ENCODE measurements at places on chromosomes 7 and 10.

DNA sequence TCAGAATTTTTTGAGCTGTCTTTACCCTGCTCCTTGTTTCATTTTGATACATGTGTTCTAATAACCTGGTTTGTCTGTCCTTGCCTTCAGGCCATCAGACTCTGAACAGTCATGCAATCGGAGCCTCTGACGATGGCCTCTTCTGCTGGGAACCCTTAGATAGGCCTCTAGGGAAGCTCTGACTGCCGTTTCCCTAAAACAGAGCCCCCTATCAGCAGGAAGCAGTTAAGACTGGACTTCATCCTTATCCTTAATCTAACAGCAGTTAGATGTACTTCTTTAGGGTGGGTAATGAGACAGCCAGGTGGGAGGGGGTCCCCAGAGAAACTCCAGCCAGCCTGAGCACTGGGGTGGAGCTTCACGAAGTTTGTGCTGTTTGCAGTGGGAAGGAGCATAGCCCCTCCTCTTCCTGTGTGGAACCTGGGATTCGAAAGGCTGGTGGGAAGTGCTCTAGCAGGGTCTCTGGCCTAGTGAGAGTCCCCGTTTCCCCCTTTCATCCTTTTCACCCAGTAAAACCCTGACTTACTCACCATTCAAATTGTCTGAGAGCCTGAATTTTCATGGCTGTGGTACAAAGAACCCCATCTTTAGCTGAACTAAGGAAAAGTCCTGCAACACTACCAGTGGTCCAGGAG, 28.4 kb upstream of the SORCS3 start:
- DNase-seq, result no peak

- peak; percentile 57 for DNase-seq
These were observed 1.7 kb downstream of the ZEB1 start for GRCh38 chr10:31320550-31321211.

GRCh38 chr7:143085109-143085508, 33.0 kb downstream of the OR6V1 start:
- no peak for DNase-seq

DNA sequence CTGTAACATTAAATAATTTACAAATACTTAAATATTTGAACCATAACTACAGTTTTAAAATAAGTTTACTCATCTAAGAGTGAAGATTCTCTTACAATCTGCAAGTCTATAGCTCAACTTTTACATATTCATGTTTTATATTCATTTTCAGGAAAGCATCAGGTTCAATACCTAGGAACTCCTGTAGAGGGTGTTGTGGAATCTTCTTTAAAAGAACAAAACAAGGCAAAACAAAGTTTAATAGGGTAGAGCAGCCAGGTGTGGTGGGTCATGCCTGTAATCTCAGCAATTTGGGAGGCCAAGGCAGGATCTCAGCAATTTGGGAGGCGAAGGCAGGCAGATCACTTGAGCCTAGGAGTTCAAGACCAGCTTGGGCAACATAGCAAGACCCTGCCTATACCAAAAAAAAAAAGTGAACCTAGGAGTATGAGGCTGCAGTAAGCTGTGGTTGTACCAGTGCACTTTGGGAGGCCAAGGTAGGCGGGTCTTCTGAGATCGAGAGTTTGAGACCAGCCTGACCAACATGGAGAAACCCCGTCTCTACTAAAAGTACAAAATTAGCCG, 45.1 kb downstream of the ST8SIA6 start:
- DNase-seq, result no peak

GRCh38 chr10:77267703-77268675, 369.6 kb downstream of the KCNMA1 start:
- peak; percentile 78 for DNase-seq

DNA sequence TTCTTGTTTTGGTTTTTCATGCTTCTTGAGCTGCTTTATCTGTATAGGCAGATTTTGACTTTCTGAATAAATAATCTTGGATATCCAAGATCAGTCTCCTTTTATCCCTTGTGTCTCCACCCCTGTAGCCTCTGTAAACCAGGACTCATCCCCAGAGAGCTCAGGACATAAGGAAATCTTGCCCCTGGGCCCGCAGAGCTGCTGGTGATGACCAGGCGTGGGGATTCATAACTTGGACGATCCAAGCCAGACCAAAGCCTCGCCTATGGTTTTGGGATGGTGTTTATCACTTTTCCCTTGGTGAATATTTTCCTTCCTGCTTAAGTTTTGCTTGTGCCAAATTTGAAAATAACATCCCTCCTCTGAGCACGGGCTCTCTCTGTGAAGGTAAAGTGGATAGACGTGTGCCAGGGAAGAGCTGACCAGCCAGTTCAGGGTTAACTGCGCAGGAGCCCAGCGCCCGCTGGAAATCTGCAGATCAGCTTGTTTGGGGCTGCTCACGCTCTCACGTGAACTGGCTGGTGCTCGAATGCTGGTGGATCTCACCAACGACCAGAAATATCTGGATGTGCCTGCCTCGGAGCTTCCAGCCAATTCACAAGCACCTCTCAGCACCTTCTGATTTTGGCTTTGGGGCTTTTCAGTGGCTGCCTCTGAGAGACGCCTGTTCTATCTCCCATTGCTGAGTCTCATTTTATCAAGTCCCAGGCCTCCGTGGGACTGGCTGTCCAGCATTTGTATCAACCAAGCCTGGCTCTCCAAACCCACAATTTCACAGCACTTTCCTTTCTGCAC, 132.1 kb upstream of the BTBD16 start:
- no peak for DNase-seq

- DNase-seq, result peak; percentile 66
These were observed 83.8 kb upstream of the GPR26 start for GRCh38 chr10:123582084-123582989.

DNA sequence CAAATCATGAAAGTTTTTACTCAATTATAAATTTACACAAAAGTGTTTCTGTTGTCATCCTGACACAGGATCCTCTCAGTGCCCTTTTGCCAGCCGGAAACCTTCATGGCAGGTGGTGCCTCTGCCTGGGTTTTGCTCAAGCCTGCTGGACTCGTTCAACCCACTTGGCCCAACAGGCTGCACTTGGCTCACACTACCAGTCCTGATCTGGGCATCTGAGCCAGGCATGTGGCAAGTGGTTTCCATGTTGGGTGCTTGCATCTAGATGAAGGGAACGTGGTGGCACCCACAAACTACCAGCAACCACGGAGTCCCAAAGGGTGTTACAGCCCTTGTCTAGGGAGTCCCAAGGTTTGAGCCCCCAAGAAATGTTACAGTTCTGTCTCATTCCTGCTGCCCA, 162.3 kb upstream of the CSTF2T start:
- no peak for DNase-seq

DNA sequence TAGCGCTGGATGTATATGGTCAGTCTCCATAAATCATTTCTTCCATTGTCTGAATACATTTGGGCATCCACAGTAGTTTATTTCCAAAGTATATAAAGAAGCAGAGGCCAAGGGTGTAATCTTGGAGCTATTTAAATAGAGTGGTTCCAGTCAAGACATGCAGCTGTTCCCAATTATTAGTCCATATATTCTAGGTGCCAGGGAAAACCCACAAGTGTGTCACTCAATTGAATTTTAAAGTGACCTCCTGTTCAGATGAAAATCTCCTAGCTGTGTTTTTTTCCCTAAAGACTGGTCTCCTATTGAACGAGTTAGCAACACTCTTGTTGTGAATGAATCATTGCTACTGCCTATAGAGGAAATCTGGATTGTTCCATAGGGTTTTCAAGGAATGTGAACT, 260.2 kb upstream of the BMPER start:
- peak; percentile 78 for DNase-seq

DNA sequence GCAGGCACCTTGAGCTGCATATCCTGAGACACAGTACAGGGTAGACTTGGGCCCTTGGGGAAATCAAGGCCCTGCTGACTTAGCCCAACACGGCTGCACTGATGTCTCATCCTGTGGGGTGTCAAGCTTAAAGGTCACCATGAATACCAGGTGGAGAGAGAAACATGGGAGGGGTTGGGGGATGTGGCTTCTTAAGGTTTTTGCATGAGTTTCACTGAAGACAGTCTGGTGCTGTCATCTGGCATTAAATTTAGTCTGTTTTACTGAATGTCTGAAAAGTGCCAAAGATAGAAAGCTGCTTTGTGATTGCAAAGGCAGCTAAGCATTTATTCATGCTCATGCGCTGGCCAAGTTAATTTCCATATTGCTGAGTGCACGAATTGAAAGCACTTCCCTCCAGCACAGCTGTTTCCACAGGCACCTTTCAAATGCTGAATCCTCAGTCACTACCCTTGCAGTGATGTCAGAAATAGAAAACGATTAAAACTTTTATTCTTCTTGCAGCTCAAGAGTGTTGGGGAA, 102.1 kb downstream of the OSBPL3 start:
- DNase-seq, result peak; percentile 42

DNA sequence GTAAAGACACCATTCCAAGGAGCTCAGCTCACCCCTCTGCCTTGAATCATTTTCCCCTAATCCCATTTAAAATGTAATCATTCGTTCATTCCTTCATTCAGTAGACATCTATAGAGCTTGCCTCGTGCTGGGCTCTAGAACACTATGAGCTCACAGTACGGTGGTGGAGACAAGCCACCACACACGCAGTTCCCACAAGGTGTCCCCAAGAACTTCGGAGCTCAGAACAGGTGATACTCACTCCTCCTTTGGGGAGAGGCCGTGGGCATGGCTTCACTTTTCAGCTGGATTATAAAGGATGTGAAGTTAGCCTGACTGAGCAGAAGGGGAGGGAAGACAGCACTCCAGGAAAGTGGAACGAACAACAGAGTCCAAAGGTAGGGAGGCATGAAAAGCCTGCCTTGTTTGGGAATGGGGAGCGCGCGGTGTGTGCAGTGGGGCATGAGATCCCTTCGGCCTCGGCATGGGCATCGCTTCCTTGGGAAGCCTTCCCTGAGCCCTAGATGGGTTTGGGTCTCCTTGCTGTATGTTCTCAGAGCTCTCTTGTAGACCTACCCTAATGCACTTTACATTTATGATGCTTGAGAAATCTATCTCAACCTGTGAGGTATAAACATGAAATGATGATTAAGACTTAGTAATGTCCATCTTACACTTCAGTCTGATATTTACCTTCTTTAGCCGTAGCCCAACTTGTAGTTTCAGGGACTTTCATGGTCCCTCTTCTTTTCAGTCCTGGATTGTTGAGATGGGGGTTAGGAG, 809 bp upstream of the OGA start:
- DNase-seq, result no peak

- no peak for DNase-seq
These were observed 14.2 kb downstream of the ADRB1 start for GRCh38 chr10:114057855-114058254.

- no peak for DNase-seq
These were observed 294.3 kb downstream of the RPS24 start for GRCh38 chr10:78327778-78328591.

Measured in fibroblast of skin of abdomen (primary cell).